Stimulated activated CD4-positive, alpha-beta T cell treated with anti-CD3 and anti-CD28 coated beads, Interleukin-1b, Interleukin-23, amount 100 ng/mL, for 1 hour (primary cell): ENCODE measurements at places on chromosomes 6 and 20.

- DNase-seq = peak; percentile 4
These were observed 3.8 kb downstream of the MTCL3 start for GRCh38 chr6:127515234-127515793.

DNA sequence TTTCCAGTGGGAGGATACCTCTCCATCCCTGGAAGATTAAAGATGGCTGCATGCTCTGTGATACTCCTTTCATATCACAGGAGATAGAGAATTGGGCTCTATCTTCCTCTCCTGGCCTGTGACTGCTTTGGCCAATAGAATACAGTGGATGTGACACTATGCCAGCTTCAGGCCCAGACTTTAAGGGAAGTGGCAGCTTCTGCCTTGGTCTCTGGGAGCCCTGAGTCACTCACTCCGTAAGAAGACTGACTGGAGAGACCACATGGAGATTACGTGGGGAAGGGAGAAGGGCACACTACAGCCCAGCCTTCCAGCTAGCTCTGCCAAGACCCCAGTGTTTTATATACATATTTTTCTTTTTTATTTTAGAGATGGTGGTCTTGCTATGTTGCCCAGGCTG lies 10.4 kb upstream of the MMP9 start:
- no peak for DNase-seq

- no peak for DNase-seq
These were observed 16.4 kb downstream of the SLC17A5 start for GRCh38 chr6:73637404-73637803.

DNA sequence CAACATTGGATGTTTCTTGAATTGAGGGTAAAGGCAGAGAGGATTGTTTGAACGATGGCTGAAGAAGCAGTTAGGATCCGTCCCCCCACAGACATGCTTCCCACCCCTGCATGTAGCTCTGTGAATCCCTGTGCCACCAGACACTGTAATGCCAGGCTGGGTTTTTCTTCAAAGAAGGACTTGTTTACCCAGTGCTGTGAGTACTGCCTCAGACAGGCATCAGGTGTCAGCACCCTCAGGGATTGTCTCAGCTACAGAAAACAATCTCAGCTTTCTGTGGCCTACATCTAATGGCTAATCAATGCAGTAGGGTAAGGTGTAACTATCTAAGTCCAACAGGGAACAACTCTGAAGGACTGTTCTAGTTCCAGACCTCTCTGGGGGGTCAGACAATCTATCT lies 853.0 kb upstream of the EPHA7 start:
- no peak for DNase-seq

DNA sequence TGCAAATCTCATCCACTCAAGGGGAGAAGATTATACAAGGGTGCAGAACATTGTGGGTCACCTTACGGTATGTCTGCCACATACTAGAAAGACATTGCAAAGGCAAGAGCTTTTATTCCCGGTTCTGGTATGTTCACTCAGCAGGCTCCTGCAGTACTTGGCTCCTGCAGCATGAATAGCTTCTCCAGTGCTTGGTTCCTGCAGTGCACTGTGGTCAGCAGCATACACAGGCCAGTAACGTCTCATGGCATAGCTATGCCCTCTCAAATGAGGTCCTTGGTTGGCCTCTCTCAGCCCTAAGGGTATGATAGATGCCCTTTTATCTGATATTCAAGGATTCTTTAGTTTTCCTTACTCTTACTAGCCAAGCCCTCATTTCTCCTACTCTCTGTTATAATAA lies 12.6 kb downstream of the TCP11 start:
- no peak for DNase-seq

DNA sequence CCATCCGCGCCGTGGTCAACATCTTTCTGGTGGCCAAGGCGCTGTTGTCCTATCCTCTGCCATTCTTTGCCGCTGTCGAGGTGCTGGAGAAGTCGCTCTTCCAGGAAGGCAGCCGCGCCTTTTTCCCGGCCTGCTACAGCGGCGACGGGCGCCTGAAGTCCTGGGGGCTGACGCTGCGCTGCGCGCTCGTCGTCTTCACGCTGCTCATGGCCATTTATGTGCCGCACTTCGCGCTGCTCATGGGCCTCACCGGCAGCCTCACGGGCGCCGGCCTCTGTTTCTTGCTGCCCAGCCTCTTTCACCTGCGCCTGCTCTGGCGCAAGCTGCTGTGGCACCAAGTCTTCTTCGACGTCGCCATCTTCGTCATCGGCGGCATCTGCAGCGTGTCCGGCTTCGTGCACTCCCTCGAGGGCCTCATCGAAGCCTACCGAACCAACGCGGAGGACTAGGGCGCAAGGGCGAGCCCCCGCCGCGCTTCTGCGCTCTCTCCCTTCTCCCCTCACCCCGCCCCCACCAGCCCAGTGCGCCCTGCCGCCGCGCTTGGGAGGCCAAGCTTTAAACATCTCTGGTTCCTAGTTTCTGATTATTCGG lies 4.0 kb downstream of the SLC32A1 start:
- DNase-seq = no peak

GRCh38 chr6:137216875-137217553 lies 2.2 kb downstream of the IFNGR1 start:
- DNase-seq = no peak

DNA sequence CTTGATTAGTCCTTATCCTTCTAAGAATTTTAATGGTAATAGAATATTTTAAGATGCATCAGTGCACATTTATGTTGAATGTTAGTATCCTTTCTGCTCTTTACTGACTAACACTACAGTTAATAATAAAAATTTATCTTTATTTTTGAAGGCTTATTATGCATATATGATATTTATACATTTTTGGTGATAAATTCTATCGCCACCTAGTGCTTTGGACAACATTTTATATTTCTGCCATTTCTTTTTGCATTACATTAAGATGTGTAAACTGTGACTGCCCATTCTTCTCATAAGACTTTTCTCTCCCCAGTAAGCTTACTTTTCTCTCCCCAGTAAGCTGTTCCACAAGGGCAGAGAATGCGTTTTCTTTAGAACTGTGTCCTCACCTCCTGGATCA lies 252.3 kb downstream of the GRIK2 start:
- no peak for DNase-seq

- peak; percentile 13 for DNase-seq
These were observed 5.8 kb upstream of the KIAA0408 start for GRCh38 chr6:127464881-127465459.

GRCh38 chr6:43876602-43877001 lies 106.6 kb downstream of the VEGFA start:
- DNase-seq = no peak

GRCh38 chr6:138215093-138215782 lies 3.1 kb downstream of the PBOV1 start:
- DNase-seq = no peak

GRCh38 chr6:64050590-64050989 lies 415.0 kb downstream of the PHF3 start:
- DNase-seq = no peak

DNA sequence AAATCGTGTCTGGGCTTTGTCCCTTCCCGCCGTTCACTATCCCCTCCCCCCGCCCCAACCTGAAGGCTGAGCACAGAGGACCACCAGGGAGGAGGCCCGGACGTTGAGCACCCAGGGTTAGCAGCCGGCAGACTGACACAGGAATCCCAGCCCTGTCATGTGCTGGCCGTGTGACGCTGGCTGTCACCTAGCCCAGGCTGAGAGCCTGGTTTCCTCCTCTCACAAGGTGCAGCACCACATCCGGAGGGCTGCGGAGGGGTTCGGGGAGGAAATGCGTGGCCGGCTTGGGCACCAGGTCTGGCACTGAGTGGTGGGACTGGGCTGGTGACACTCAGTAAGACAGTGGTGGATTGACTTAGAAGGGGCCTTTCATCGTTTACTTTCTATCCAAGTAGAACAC lies 4.6 kb upstream of the LSM14B start:
- DNase-seq = peak; percentile 22

- DNase-seq = no peak
These were observed 201.3 kb upstream of the BTBD3 start for GRCh38 chr20:11716239-11716944.

DNA sequence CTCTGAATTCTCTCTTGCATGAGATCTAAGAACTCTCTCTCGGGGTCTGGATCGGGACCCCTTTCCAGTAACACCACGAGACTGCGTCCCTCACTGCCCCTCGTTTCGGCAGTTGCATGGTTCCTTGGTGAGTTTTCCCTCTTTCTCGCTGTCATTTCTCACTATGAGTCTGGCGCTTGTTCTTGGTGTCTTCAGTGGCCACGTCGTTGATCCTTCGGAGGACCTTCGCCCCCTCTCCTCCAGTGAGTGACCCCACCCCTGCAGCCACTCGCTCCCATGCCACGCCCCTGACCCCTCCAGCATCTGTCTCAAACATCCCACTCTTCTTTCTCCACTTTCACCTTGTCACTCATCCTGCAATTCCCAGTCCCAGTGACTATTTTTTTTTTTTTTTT lies 23.0 kb downstream of the SYNJ2 start:
- DNase-seq = no peak

DNA sequence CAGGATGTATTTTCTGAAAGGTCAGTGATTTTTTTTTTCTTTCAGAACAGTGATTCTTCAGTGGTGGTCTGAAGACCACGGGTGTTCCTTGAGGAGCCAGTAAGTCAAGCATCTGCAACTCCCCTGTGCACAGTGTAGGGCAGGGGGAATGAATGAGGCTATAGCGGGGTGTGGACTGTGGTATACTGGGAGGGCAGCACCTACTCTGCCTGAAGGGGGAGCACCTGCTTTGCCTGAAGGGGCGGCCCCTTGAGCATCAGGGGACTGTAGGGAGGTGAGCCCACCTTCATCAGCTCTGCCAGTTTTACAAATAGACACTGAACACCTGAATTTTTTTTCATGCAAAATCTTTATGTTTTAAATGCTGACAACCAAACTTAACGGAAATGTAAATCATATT lies 77.5 kb upstream of the RIPOR2 start:
- DNase-seq = no peak

- no peak for DNase-seq
These were observed 990 bp upstream of the TRAF3IP2 start for GRCh38 chr6:111606620-111607115.

DNA sequence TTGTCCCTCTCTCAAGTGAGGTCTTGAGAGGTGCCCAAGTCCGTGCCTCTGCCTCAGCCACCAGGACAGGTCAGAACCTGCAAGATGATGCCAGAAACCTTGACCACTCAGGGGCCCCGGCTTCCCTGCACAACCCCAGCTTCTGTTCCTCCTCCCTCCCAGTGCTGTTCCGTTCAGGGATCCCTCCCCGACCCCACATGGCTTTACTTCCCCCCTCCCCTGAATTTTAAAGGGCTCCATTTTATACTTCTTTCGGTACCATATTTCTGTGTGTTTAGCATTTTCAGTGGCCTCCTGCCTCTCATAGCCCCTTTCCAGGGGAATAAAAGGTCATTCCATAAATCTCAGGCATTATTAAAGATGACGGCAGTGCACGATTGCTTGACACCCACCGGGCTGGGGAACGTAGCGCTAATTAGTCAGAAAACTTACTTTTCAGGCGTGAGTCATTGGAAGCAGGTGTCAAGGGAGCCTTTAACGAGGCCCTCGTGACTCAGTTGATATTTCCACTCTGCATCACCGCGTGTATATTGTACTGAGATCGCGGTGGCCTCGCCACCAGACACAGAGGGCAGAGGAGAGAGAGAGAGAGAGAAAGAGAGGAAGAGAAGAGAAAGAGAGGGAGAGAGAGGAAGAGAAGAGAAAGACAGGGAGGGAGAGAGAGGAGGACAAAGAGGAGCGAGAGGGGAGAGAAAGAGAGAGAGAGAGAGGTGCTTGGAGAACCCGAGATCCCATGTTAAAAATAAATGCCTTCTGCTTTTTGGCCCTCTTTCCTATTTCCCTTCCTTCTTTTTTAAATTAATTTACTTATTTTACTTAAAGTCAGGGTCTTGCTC lies 21.3 kb downstream of the KCNG1 start:
- DNase-seq = no peak

- DNase-seq = no peak
These were observed 34.4 kb upstream of the ARHGAP18 start for GRCh38 chr6:129744201-129744879.

GRCh38 chr20:49792006-49792405 lies 20.6 kb upstream of the SLC9A8 start:
- no peak for DNase-seq

DNA sequence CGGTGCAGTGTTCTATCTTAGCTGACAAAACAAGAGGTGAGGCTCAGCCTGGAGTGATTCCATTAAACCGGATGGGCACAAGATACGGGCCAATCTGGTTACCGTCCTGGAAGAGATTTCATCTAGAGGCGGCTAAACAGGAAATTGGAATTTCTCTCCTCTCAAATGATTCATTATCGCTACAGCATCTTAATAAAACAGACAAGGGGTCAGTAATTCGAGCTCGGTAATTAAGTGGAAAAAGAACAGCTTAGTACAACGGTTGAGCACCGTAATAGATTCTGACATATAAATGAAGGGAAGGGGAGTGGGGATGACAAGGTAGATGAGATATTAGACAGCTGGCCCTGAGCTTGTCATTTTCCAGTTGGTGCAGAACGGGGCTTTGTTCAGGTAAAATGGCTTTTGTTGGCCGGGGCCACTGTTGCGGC lies 137.2 kb downstream of the EDN3 start:
- no peak for DNase-seq

- DNase-seq = no peak
These were observed 7.3 kb downstream of the EYA4 start for GRCh38 chr6:133248241-133249001.

- DNase-seq = no peak
These were observed 155.5 kb downstream of the THBS2 start for GRCh38 chr6:169098116-169098515.

GRCh38 chr6:111871725-111872400 lies 1.4 kb downstream of the FYN start:
- DNase-seq = no peak

- no peak for DNase-seq
These were observed 20.1 kb downstream of the IGF2R start for GRCh38 chr6:159988983-159989454.

DNA sequence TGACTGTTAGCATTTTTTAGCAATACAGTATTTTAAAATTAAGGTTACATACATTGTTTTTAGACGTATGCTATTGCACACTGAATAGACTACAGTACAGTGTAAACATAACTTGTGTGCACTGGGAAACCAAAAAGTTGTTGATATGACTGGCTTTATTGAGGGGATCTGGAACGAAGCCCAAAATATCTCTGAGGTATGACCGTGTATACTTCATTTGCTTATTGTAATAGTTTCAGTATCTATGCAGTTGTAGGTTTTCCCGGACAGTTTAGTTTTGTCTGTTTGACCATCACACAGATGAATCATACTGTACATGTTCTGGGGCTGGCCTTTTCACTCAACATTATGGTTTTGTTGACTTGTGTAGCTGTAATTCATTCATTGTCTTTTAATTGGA lies 6.9 kb upstream of the ZBTB12 start:
- DNase-seq = no peak

DNA sequence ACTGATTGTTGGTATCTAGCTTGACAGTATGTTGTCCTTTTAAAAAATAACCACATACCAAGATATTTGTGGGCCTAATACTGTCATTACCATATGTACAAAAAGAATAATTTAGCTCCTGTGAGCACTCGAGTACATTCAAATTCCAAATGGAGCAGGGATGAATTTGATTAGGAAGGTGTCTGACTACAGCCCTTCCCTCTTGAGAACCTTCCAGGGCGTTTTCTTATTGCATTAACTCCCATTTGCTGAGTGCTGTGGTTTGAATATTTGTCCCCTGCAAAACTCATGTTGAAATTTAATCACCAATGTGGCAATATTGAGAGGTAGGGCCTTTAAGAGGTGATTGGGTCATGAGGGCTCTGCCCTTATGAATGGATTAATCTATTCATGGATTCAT lies 76.9 kb upstream of the RALY start:
- no peak for DNase-seq
